Esophagus squamous epithelium (tissue), 5 donors: ENCODE measurements at places on chromosomes 3 and 15.

- DNase-seq = no peak
Measured at GRCh38 chr3:16222547-16222946, 42.2 kb downstream of the DPH3 start.

DNA sequence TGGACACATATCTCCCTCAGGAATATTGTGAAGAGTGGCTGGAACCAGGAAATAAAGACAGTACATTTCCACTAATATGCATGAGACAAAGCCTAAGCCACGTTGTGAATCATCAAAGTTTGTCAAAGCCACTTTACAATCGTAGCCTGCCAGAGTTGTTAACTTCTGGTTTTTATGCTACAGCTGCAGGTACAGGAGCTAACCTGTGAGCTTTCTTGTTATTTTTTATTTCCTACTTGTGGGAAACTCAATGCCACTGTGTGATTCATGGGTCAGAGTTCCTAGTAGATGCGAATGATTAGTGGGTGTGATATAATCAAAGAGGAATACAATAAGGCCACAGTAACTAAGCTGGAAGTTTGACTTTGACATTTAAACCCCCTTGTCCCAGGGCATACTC is 44.4 kb upstream of the TEX9 start:
- DNase-seq = no peak

GRCh38 chr3:67196677-67197076 is 198.6 kb downstream of the KBTBD8 start:
- DNase-seq = no peak

- no peak for DNase-seq
Measured at GRCh38 chr3:66923969-66924368, 74.1 kb upstream of the KBTBD8 start.

DNA sequence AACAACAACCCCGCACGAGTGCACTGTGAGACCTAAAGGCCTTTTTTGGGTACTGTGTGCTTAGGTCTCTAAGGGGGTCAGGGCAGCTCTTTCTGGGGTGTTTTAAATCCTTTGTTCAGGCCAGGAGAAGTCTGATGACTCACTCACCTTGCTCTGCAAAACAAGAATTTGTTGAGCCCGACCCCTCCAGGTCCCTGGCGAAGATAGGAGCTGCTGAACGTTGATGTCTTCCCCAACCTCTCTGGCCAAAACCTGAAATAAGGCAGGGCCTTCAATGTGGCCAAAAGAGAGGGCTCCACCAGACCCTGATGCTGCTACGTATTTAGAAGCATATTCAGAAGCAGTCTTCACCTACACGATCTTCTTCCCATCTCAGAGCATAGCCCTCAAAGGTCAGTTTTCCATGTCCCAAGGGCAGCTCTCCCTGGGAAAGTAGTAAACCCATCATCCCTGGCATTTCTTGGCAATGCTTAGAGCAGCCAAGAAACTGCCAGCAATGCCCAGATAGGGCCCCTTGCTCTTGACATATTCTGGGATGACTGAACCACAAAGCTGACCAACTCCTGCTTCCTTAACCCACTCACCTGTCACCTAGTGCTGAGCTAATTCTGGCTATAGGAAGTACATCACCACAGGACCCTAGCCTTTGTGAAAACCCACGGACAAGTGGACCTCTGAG is 27.1 kb downstream of the CCDC13 start:
- DNase-seq = no peak
